SJSA1 (cell line): ENCODE measurements at places on chromosomes 2 and 18. TPM values are rescaled to one million over a fixed set of nuclear protein-coding genes. Genes with fewer than 3 reads are reported as not detected.

- H3K4me3 ChIP-seq, result no peak overlapping the region
- H3K36me3 ChIP-seq, result no peaks in the 10 kb centered on the region
- no peaks in the 10 kb centered on the region for H3K27me3 ChIP-seq
- H3K4me1 ChIP-seq, result no peaks in the 10 kb centered on the region
- DNase-seq, result no peak
- H3K27ac ChIP-seq, result no peak overlapping the region
Observed at GRCh38 chr2:57906152-57906732, 140.4 kb upstream of the VRK2 start.

- no peaks in the 10 kb centered on the region for H3K27me3 ChIP-seq
- DNase-seq, result no peak
- H3K4me1 ChIP-seq, result peaks cover 44% of the 10 kb centered on the region
- no peak overlapping the region for H3K27ac ChIP-seq
Observed at GRCh38 chr2:85326406-85327159, 1.2 kb downstream of the TGOLN2 start.

- H3K27me3 ChIP-seq, result 0 out of 2 replicates have a peak, but pooled peaks cover 2% of the 10 kb centered on the region
- no peak within 1 kb of the TSS for H3K27ac ChIP-seq
- no peak for DNase-seq
- H3K4me1 ChIP-seq, result no peaks in the 10 kb centered on the region
Observed at GRCh38 chr2:227728035-227728434, at the start of gene SCYGR7. TSS of gene SCYGR7 (plus strand) at chr2:227728335. CDS start at chr2:227728335, 0 bp downstream.

DNA sequence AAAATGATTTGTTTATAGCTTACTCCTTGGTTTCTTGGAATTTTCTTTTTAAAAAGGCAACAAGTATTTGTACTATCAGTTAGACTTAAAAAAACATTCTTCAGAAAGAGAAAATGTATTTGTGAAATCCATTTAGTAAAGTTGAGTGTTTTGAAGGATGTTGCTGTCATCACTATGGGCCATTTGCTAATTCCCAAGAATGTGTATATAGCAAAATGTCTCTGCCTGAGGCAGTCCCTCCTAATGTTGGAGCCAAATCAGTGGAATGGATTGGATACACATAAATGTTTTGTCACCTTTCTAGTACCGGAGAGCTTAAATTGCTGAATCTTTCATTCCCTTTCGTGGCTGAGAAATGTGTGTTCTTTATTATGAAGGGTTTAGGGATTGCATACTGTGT, 890.2 kb upstream of the ZEB2 start:
- H3K4me3 ChIP-seq, result no peak overlapping the region
- no peak overlapping the region for H3K27ac ChIP-seq
- H3K36me3 ChIP-seq, result no peaks in the 10 kb centered on the region
- no peaks in the 10 kb centered on the region for H3K27me3 ChIP-seq

DNA sequence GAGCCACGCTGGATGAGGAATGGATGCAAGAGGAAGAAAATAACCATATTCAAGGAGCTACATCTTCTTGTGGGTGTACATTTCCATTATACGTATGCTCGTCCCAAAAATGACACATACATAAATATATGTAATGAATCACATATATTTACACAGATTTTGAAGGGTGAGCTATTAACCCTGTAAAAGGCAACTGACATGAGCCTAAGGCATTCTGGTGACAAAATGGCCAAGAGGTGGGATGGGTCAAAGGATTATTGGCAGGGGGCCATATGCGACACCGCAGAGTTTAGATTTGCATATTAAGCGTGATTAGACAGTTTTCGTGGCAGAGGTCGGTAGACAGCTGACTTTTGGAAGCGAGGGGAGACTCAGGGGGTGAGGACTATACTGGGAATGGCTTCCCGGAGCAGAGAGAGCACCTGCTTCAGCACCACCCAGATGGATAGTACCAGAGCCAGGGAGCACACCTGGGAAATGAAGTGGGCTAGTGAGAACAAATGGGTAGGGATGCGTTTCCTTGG, 431 bp upstream of the CNRIP1 start:
- H3K4me1 ChIP-seq, result peaks cover 12% of the 10 kb centered on the region
- H3K4me3 ChIP-seq, result peak overlapping the region; percentile 63
- peak overlapping the region; percentile 73 for H3K27ac ChIP-seq
- peak; percentile 27 for DNase-seq
- 0 out of 2 replicates have a peak, but pooled peaks cover 2% of the 10 kb centered on the region for H3K27me3 ChIP-seq
- 0 out of 2 replicates have a peak, but pooled peaks cover 9% of the 10 kb centered on the region for H3K36me3 ChIP-seq

DNA sequence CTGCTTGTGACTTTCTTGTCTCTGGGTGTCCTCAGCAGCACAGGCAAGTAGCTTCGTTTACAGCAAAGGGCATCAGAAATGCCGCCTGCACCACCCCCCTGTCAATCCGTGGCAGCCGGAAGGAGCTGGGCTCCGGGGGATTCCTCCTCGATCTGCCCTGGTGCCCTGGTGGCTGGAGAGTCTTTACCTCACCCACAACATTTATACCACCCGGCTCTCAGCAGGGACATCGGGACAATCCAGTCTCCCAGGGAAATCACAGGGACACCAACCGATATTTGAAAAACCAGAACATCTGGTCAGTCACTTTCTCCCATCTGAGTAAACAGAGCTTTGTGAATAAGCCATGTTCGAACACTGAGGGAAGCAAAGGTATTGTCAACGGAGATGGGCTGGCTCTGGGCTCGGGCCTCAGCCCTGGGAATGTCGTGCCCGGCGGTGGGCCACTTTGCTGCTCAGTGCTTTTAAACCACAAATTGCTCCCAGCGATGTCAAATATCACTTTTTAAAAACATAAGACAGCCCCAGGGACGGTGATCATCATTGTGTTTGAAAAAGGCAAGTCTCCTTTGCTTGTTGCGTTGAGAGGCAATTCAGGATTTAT, 210.0 kb upstream of the SALL3 start:
- H3K27me3 ChIP-seq, result no peaks in the 10 kb centered on the region
- no peaks in the 10 kb centered on the region for H3K4me1 ChIP-seq
- DNase-seq, result no peak
- no peak overlapping the region for H3K4me3 ChIP-seq

DNA sequence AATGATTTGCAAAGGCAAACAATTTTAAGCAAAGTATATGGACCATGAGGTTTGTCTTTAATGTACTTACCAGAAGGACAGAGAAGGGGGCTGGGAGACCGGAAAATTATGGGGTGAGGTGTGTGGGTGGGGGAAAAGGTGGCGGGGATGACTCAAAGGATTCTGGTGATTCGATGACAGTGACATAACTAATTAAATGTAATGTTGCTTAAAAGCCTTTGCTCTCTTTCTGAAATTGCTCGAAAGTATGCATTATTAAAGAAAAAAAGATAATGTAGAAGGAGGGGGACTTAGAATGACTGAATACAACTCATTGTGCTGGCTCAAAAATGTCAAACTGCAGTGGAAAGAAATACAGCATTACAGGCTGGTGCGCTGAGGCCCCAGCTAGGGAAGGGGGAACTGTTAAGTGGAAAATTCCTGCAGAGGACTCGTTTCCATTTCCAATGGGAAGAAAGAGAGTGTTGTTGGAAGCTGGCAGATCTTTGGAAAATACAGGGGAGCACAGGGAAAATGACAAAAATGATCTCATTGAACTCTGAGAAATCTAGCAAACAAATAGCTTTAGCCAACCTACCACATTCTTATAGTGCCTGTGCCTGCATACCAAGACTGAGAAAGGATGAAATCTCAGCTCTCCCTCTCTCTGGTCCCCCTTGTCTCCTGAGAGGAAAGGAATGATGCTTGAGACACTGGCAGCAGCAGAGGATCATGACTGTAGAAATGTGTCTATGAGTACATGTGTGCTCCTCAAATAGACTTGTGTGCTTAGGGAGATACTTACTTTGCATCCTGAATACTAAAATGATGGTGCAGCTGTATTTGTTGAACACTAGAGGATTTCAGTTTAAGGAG, 632.4 kb downstream of the NYAP2 start:
- peak overlapping the region; percentile 51; the same call in 1 of the 2 replicates for H3K27ac ChIP-seq
- H3K4me3 ChIP-seq, result peak overlapping the region; percentile 46
- no peaks in the 10 kb centered on the region for H3K36me3 ChIP-seq
- H3K4me1 ChIP-seq, result peaks cover 13% of the 10 kb centered on the region
- DNase-seq, result peak; percentile 31
- no peaks in the 10 kb centered on the region for H3K27me3 ChIP-seq

DNA sequence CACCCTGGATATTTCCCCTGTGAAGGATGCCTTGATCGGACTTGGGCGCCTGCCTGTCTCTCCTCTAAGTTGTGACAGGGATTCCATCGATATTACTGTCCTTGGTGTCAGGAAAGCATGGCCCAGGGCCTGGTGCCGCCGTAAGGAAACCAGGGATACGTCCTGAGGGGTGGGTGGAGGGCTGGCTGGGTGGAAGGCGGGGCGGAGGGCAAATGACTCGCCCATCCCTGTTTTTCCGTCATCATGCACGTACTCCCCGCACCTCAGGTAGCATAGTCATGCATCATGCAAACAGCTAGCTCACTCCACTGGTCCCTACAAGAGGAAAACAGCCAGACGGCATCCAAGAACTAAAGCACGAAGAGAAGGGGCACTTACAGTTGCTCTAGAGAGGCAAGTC, 57.1 kb downstream of the PXDN start:
- no peaks in the 10 kb centered on the region for H3K27me3 ChIP-seq
- DNase-seq, result no peak
- H3K4me1 ChIP-seq, result peaks cover 22% of the 10 kb centered on the region

- DNase-seq, result no peak
- no peaks in the 10 kb centered on the region for H3K36me3 ChIP-seq
- no peak overlapping the region for H3K27ac ChIP-seq
- no peaks in the 10 kb centered on the region; the same call in 1 of the 2 replicates for H3K4me1 ChIP-seq
Observed at GRCh38 chr2:38037757-38038621, 38.0 kb downstream of the CYP1B1 start.

DNA sequence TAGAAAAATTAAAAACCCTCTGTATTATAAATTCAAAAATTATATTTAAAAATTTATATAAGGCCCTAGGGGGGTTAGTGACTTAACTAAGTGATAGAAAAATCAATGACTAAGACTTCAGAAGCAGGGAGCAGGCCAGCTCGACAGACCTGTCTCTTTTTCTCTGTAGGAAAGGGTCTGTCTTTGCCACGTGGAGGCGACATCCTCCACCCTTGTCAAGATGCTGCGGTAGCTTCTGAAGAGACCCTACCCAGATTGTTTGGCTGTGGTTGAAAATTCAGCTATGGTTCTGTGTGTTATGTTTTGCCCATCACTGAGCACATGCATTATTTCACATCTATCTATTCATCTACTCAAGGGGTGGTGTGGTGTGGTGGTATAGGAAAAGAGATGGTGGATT, 8.2 kb upstream of the SLC4A3 start:
- H3K4me1 ChIP-seq, result no peaks in the 10 kb centered on the region
- no peak overlapping the region for H3K4me3 ChIP-seq
- H3K36me3 ChIP-seq, result peaks cover 4% of the 10 kb centered on the region; the same call in 1 of the 2 replicates
- no peak overlapping the region for H3K27ac ChIP-seq

GRCh38 chr2:51953931-51954330, 922.0 kb upstream of the NRXN1 start:
- DNase-seq, result no peak
- H3K27me3 ChIP-seq, result no peaks in the 10 kb centered on the region
- H3K36me3 ChIP-seq, result no peaks in the 10 kb centered on the region
- H3K27ac ChIP-seq, result no peak overlapping the region

- H3K4me3 ChIP-seq, result no peak overlapping the region
- DNase-seq, result no peak
- no peak overlapping the region for H3K27ac ChIP-seq
- no peaks in the 10 kb centered on the region for H3K36me3 ChIP-seq
- peaks cover 1% of the 10 kb centered on the region; the same call in 1 of the 2 replicates for H3K4me1 ChIP-seq
Observed at GRCh38 chr2:180203972-180204371, 196.9 kb upstream of the CWC22 start.

DNA sequence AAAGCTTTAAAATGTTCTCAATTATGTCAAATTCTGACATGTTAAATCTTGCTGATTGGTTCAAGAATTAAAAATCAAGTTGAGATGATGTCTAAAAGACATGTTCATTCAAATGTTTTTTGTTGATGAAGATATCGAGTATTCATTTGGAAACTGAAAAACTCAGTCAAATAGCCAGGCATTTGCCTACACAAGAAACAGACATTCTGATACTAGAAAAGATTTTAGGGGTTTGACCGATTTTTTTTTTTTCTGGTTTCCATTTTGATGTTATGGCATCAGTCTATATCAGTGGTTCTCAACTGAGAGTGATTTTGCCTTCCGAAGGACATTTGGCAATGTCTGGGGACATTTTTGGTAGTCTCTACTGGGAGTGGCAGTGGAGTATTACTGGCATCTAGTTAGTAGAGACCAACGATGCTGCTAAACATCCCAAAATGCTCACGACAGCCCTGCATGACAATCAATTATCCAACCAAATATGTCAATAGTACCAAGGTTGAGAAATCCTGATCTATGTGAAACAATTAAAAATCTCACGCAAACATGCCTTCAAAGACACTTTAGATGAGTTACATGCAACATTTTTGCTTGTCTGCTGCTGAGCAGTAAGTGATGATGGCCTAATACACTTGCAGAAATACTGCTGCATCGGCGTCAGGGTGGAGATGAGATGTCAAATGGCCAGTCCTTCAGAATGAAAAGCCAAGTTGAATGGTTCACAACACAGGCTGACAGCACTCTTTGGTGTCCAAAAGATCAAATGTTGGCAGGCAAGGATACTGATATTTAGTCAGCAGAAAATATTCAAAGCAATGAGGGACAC, 12.5 kb downstream of the RASGRP3 start:
- peaks cover 7% of the 10 kb centered on the region for H3K4me1 ChIP-seq
- H3K27ac ChIP-seq, result no peak overlapping the region
- no peaks in the 10 kb centered on the region for H3K36me3 ChIP-seq
- no peak for DNase-seq
- no peak overlapping the region for H3K4me3 ChIP-seq

DNA sequence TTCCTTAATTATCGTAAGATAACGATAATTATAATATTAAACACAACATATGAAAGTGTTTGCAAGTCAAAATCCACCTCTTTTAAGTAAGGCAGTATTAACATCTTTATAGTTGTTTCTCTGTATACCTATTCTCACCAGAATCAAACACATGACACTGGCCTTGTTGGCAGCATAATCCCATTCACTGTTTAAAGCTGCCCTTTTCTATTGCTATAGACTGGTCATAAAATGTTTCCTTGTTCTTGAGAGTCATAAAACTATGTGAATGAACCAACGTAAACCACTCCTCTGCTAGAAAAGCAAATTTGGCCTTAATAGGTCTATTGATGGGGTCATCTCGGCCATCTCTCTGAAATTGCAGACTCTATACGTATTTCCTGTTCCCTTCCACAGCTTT, 293.1 kb downstream of the SLC8A1 start:
- H3K36me3 ChIP-seq, result no peaks in the 10 kb centered on the region
- no peak for DNase-seq
- no peaks in the 10 kb centered on the region for H3K4me1 ChIP-seq
- H3K4me3 ChIP-seq, result no peak overlapping the region

Gene UGT1A3
- total RNA-seq, result not detected in 2 replicates

Gene CXCR1
- total RNA-seq, result not detected in 2 replicates

Gene POLR1B
- 8.0 and 15.1 TPM in 2 replicates for total RNA-seq

Gene PRKAG3
- total RNA-seq, result not detected in 2 replicates
